ENCODE measurements at places on chromosomes 6 and 20.

DNA sequence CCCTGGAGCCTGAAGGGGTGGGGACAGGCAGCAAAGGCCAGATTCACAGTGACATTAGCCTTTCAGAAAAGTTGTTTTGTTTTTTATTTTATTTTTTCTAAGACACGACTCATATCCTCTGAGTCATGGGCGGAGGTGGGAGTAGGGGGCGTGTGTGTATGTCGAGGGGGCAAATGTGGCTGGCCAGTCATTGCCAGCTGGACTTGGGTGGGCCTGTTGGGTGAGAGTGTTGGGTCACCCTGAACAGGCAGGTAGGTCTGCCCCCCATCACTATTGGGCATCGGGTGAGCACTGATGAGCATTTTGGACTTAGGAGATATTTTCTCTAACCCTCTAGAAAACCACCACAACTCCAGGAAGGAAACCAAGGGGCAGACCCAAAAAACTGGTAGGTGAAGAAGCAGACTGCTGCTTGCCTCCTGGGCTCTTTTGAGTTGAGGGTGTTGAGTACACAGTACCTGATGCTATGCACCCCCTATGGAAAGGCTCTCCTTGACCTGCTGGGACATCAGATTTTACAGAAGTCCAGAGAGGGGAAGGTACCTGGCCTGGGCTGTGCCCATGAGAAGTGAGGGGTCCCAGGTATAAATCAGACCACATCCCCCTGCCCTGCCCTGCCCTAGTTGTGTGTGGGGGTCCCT lies 5.6 kb downstream of the SMIM29 start:
- no peak for DNase-seq

GRCh38 chr6:85866370-85866730 lies 223.7 kb upstream of the SYNCRIP start:
- DNase-seq: no peak

DNA sequence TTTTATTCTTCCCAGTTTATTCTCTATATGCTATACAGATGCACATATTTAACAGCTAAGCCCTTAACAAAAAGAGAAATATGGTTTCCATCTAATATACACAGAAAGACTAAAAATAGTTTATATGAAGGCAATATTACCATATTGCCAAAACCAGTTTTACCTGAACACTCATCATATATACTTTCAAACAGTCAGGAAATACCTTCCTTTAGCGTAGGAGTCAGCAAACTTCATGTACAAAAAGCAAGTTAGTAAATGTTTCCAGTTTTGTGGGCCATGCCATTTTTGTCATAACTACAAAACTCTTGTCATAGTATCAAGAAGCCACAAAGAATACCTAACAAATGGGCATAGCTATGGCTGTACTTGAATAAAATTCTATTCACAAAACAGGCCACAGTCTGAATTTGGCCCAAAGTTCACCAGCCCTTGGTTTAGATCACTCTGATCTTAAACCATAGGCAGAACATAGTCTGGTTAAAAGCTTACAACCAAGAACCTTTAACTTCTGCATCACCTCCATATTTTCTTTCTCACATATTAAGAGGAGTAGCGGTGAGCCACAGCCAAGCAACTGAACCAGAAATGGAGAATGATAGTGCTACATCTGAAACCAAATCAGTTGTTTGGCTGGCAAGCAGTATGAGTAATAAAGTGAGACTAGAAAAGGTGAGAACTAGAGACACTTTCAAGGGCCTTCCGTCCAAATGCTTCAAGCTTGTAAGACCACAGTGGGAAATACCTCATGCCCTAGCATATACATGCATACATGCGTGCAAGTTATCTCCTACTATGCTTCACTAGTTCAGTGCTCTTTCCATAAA lies 116.6 kb downstream of the PTPRK start:
- no peak for DNase-seq

- peak; percentile 23 for DNase-seq
Observed at GRCh38 chr6:30883685-30884520, at the start of gene DDR1. Gene DDR1 (plus strand): TSS chr6:30884519. CDS start chr6:30888730, 4,211 bp downstream.

DNA sequence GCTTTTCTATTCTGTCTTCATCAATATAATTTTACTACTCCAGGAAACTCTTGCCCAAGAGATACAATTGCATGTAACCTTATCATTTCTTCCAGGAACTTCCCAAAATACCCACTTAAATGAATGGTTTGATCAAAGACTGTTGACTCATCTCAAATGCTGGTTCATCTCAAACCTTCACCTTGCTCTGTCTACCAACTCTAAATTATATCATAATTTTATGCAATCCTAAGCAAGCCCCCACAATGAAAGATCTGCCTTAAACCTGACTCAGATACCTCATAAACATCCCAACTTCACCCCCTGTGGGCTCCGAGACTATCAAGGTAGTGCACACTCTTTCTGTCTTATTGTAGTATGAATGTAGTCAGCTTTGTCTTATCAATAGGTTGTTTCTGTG lies 65.5 kb upstream of the GCM1 start:
- no peak for DNase-seq

- DNase-seq: no peak
Observed at GRCh38 chr6:144232176-144232831, 52.8 kb upstream of the UTRN start.

DNA sequence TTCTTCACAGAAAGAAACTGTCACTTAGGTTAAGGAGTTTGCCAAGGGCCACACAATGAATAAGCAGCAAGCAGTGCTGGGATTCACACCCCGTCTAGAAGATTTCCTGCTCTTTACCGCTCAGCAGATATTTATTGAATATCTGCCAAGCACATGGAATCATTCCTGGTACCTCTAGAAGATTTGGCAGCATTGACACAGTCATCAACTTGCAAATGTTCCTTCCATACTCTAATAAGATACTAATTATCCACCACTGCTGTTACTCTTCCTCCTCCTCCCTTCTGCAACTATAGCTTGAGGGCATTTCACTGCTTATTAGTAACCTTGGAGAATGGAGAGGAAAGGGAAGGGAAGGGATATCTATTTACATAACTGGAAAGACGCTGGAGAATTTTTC lies 13.0 kb downstream of the MOXD1 start:
- no peak for DNase-seq

DNA sequence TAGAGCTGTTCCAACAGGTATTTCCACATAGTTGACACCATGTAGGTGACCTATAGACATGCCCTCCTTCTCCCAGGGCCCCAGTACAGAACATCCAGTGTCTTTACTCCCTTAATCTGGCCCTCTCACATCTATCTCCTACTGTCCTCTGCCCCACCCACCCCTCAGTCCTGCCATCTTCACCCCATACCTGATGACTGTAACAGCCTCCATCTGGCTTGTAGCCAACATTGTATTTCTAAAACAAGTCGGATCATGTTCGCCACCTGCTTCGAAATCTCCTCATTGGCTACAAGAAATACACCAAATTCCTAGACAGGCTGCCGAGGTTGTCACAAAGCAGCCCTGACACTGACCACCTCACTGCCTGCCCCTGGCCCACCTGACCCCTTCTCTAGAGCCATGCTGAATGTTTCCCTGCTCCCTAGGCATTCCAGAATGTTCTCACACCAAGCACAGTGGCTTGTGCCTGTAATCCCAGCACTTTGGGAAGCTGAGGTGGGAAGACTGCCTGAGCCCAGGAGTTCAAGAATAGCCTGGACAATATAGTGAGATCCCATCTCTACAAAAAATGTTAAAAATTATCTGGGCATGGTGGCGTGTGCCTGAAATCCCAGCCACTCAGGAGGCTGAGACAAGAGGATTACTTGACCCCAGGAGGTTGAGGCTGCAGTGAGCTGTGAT lies 6.0 kb downstream of the ZC3H12D start:
- DNase-seq: no peak
